ENCODE measurements at places on chromosomes 12 and 14. TPM values are rescaled to one million over a fixed set of nuclear protein-coding genes. Genes with fewer than 3 reads are reported as not detected.

Gene KSR2
- total RNA-seq, result 0.11 TPM

DNA sequence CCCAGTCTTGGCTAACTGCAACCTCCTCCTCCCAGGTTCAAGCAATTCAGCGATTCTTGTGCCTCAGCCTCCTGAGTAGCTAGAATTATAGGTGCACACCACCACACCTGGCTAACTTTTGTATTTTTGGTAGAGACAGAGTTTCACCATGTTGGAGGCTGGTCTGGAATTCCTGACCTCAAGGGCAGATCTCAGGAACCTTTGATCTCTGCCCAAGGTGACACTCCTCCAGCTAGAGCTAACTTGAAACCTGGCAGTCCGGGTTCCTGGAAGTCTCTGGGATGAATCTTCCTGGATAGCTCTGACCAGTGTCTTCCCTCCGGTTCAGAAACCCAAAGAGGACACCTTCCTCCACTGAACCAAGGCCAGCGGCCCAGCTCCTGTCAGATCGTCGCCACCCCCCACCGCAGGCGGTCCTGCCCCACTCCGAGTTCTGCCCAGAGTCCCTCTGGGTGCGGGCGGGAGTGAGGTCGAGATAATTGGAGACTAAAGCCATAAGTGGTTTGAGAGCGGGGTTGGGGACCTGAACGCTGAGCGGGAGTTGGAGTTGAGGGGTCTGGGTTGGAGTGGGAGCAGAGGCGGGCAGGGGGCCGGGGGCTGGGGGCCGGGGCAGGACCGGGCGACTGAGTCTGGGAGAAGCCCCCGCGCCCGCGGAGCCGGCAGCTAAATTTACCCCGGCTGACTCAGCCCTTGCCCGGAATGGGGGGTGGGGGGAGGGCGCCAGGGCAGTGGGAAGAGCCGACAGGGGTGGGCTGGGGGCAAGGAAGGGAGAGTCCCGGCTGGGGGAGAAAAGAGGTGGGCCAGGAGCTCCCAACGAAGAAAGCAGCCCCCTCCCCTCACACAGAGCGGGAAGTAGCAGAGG is 4.7 kb downstream of the DDN start:
- H3K27ac ChIP-seq, result no peak overlapping the region
- H3K4me3 ChIP-seq, result no peak overlapping the region
- DNase-seq, result no peak
- no peaks in the 10 kb centered on the region for H3K36me3 ChIP-seq
- H3K4me1 ChIP-seq, result peaks cover 12% of the 10 kb centered on the region

Gene MYF6
- not detected for total RNA-seq

DNA sequence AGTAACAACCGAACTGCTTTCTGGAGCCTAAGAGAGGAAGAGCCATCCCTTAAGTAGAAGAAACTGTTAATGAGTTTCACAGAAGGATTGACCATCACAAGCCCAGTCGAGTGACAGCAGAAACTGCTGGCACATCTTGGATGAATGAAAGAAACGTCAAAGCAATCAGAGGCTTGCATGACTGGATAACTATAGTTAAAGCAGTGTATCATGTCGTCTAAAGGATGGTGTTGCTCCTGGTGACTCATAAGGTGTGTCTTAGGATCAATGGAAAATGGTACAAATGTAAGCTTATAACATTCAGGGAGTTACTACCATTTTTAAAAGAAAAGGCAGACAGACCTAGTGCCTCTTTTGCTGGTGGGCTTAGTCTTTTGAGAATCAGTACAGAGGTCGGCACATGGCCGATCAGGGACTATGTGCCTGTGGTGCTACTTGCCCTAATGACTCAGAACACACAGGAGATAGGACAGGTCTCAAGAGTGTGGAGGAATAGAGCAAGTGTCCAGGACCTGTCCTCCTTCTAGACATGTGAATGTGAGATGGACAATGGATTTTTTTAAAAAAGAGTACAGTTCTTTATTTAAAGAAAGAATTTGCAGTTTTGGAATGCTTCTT is 55.7 kb downstream of the TMX1 start:
- no peak overlapping the region for H3K4me3 ChIP-seq
- DNase-seq, result no peak
- H3K36me3 ChIP-seq, result no peaks in the 10 kb centered on the region
- H3K27me3 ChIP-seq, result no peaks in the 10 kb centered on the region
- no peaks in the 10 kb centered on the region for H3K4me1 ChIP-seq

DNA sequence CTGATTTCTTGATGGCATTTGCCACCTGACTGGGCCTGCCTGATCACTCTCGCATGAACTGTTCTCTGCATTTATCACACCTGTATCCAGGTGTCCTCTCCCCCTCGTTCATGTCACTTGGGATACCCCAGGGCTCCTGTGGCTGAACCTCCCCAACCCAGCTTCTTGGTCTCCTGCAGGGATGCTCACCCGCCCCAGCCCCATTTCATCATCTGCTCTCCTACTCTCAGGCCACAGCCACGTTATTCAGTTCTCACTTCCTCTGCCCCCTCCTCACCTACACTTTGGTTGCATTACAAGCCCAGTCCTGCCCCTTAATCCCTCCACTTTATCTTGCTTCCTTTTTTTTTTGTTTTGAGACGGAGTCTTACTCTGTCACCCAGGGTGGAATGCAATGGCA is 35.5 kb downstream of the TMBIM6 start:
- H3K27ac ChIP-seq, result no peak overlapping the region
- H3K4me1 ChIP-seq, result no peaks in the 10 kb centered on the region
- DNase-seq, result peak; percentile 56

Gene TBC1D30
- 53.0 TPM for total RNA-seq

Gene KICS2
- 0.75 TPM for total RNA-seq

Gene DEGS2
- 1.6 TPM for total RNA-seq

Gene PKP2
- total RNA-seq, result not detected

GRCh38 chr12:105570944-105571343 is 240.5 kb downstream of the C12orf75 start:
- no peak overlapping the region for H3K4me3 ChIP-seq
- H3K36me3 ChIP-seq, result no peaks in the 10 kb centered on the region
- no peaks in the 10 kb centered on the region for H3K27me3 ChIP-seq
- no peaks in the 10 kb centered on the region for H3K4me1 ChIP-seq
- H3K27ac ChIP-seq, result no peak overlapping the region
- DNase-seq, result no peak

DNA sequence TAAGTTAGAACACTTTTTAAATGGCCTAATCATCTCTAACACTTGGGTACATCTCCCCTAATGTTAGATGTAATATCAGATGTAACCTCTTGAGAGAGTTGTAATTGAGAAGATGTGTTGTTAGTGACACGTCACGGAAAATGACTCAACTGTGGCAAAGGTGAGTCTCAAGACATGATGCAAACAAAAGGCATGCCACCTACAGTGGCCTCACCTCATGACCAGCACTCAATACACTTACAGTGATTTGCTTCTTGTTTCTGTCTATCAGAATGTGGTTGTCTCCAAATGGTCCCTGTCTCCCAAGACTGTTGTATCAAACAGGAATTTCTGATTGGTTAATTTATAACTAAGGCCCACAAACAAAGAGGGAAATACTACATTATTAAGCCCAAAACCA is 91.2 kb downstream of the SLC25A21 start:
- H3K4me1 ChIP-seq, result no peaks in the 10 kb centered on the region
- H3K27ac ChIP-seq, result no peak overlapping the region
- H3K27me3 ChIP-seq, result no peaks in the 10 kb centered on the region
- H3K4me3 ChIP-seq, result no peak overlapping the region

GRCh38 chr14:41805633-41806032 is 199.0 kb downstream of the LRFN5 start:
- H3K27me3 ChIP-seq, result no peaks in the 10 kb centered on the region
- no peaks in the 10 kb centered on the region for H3K4me1 ChIP-seq
- H3K4me3 ChIP-seq, result no peak overlapping the region
- no peak for DNase-seq
- H3K27ac ChIP-seq, result no peak overlapping the region

Gene MYO1H
- not detected for total RNA-seq

Gene PLA2G1B
- not detected for total RNA-seq

DNA sequence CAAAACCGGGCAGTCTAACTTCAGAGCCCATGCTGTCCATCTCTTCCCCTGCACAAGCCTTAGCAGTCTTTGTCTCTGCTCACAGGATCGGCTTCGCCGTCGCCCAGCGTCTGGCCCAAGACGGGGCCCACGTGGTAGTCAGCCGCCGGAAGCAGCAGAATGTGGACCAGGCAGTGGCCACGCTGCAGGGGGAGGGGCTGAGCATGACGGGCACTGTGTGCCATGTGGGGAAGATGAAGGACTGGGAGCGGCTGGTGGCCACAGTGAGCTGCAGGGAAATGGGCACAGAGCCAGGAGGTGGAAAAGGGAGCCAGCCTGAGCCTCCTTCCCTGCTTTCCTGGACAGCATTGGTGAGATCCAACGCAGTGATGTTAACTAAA is 14.2 kb upstream of the CARMIL3 start:
- H3K27ac ChIP-seq, result peak overlapping the region; percentile 58
- no peak overlapping the region for H3K4me3 ChIP-seq
- no peak for DNase-seq
- H3K27me3 ChIP-seq, result no peaks in the 10 kb centered on the region
- no peaks in the 10 kb centered on the region for H3K36me3 ChIP-seq
- peaks cover 2% of the 10 kb centered on the region for H3K4me1 ChIP-seq

GRCh38 chr12:95197636-95198035 is 19.6 kb downstream of the FGD6 start:
- no peak overlapping the region for H3K27ac ChIP-seq
- no peaks in the 10 kb centered on the region for H3K36me3 ChIP-seq
- no peak for DNase-seq
- no peak overlapping the region for H3K4me3 ChIP-seq

Gene COX8C
- total RNA-seq, result not detected

DNA sequence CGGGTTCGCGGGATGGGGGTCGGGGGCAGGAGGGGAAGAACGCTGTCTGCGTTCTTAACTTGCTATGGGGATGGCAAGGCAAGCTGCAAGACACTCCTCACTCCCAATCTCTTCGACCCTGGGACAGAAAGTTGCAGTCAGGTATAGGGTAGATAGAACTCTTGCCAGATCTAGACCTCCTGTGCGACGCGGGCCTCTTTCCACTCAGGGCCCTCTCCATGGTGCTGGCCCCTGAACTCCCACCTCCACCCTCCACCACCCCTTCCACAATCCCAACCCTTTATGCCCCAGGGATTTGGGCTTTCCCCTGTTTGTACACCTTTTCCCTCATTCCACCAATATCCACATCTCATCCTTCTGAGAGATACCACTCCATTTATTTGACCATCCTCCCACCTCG is 812 bp downstream of the NABP2 start:
- H3K36me3 ChIP-seq, result no peaks in the 10 kb centered on the region
- peak overlapping the region; percentile 78 for H3K4me3 ChIP-seq
- H3K27me3 ChIP-seq, result no peaks in the 10 kb centered on the region
- peaks cover 28% of the 10 kb centered on the region for H3K4me1 ChIP-seq
- H3K27ac ChIP-seq, result peak overlapping the region; percentile 82
- DNase-seq, result no peak

Gene CPM
- total RNA-seq, result 48.1 TPM

Gene GMPR2
- total RNA-seq, result 37.5 TPM

DNA sequence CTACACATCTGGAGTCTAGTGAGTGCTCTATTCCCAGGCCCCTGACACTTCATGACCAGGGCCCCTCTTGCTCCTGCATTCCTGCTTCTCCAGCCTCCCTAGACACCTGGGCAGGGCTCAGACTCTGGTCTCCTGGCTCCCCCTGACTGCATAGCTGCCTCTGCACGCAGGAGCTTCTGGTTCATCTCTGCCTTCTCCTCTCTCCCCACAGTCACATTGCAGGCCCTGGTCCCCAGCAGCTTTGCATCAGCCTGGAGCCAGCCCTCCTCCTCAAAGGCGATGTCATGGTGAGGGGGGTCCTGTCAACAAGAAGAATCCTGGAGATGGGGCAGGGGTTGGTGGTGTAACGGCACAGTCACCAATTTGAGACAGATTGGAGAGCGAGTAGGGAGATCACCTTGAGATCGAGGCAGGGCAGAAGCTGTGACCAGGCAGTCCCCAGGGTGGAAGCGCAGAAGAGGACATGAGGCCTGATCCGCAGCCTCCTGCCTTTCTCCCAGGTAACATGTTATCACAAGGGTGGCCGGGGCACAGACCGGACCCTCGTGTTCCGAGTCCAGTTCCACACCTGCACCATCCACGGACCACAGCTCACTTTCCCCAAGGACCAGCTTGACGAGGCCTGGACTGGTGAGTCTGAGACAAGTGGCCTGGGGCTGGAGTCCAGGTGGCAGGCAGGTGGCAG is 8.1 kb downstream of the TNS2 start:
- peak overlapping the region; percentile 0 for H3K27ac ChIP-seq
- DNase-seq, result peak; percentile 65
- H3K36me3 ChIP-seq, result peaks cover 85% of the 10 kb centered on the region
- H3K4me1 ChIP-seq, result peaks cover 43% of the 10 kb centered on the region

Gene LIN7A
- total RNA-seq, result 4.6 TPM

- H3K4me3 ChIP-seq, result no peak overlapping the region
- no peaks in the 10 kb centered on the region for H3K36me3 ChIP-seq
- no peaks in the 10 kb centered on the region for H3K27me3 ChIP-seq
- H3K4me1 ChIP-seq, result no peaks in the 10 kb centered on the region
- no peak overlapping the region for H3K27ac ChIP-seq
- DNase-seq, result no peak
Observed at GRCh38 chr12:12024911-12025682, 45.6 kb upstream of the BCL2L14 start.

DNA sequence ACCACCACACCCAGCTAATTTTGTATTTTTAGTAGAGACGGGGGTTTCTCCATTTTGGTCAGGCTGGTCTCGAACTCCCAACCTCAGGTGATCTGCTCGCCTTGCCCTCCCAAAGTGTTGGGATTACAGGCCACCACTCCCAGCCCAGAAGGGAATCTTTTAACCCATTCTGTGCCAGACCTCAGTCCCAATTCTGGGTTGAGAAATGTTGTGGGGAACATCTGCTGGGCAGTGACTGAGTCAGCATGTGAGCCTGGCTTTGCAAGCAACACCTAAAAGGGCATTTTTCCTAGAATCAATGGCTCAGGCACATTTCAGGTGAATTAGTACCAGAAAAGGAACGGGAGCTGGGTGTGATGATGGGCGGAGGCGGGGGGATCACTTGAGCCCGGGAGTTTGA is 7.6 kb upstream of the SPATS2 start:
- H3K4me1 ChIP-seq, result no peaks in the 10 kb centered on the region
- H3K27ac ChIP-seq, result no peak overlapping the region
- DNase-seq, result no peak
- no peaks in the 10 kb centered on the region for H3K36me3 ChIP-seq
- H3K4me3 ChIP-seq, result no peak overlapping the region

DNA sequence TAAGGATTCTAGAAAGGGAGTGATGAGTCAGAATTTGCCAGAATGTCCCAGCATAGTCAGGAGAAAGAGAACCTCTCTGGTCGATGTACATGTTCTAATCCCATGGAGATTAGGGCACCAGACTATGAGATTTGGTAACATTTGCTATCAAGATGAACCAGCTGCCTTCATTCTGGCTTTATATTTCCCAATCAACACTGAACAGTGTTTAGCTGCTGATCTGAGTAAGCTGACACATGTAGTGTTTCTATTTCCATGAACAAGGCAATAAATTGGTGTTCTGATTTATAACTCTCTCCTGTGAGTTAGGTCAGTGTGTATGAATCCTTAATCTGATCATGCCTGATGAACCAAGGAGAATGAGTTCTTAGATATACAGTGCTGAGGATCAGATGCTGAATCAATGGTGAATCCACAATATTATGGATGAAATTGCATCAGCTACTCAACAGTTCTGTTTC is 158.0 kb upstream of the AMIGO2 start:
- H3K4me1 ChIP-seq, result no peaks in the 10 kb centered on the region
- H3K36me3 ChIP-seq, result peaks cover 10% of the 10 kb centered on the region
- no peaks in the 10 kb centered on the region for H3K27me3 ChIP-seq
- peak overlapping the region; percentile 3 for H3K27ac ChIP-seq
- H3K4me3 ChIP-seq, result no peak overlapping the region

- H3K4me3 ChIP-seq, result peak within 1 kb of the TSS; percentile 100
- peaks cover 18% of the 10 kb centered on the region for H3K4me1 ChIP-seq
- H3K27me3 ChIP-seq, result no peaks in the 10 kb centered on the region
- no peaks in the 10 kb centered on the region for H3K36me3 ChIP-seq
- H3K27ac ChIP-seq, result peak within 1 kb of the TSS; percentile 99
Observed at GRCh38 chr14:56117765-56118610, at the start of gene PELI2. TSS of gene PELI2 (plus strand) at chr14:56118411. CDS start at chr14:56118661, 250 bp downstream.

Gene CCND2
- 150 TPM for total RNA-seq

Gene ITGB7
- total RNA-seq, result 1.6 TPM

Data from ascending aorta (tissue), 2 donors.